Muscle of leg (tissue), 16 donors: ENCODE measurements at places on chromosomes 16 and 17. TPM values are rescaled to one million over a fixed set of nuclear protein-coding genes. Genes with fewer than 3 reads are reported as not detected.

The KDM8 gene
- total RNA-seq = 5.4 TPM

The JMJD6 gene
- total RNA-seq = 13.8 TPM

The AKAP1 gene
- total RNA-seq = 51.5 TPM

The PTGES3L gene
- 37.3 TPM for total RNA-seq

The CCL18 gene
- not detected for total RNA-seq

The SNX20 gene
- total RNA-seq = 0.75 TPM

The UTP4 gene
- 16.9 TPM for total RNA-seq

The OSGIN1 gene
- 0.18 TPM for total RNA-seq

The KCTD19 gene
- 0.04 TPM for total RNA-seq

The SLC16A5 gene
- total RNA-seq = 4.4 TPM
